Hypothalamus (tissue), 51 donors: ENCODE measurements at places on chromosomes 12 and 14.
A peak's percentile ranks its signal among the peaks of the same experiment; 100 is the strongest.

DNA sequence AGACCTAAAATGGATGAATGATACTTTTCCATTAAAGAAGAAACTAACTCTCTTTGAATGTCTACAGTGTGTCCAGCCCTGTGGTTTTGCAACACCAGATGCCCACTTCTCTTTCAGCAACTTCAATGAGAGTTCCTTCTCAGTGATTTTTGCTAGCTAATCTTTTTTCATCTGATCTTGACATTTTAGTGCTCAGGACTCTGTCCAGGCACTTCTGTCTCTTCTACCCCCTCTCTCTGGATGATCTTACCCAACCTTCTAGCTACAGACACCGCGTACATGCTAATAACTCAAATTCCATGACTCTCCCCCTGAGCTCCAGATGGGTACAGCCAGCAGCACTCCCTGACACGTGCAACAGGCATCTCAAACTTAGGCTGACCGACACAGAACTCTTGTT is 161.1 kb upstream of the FOXN3 start:
- DNase-seq: no peak

DNA sequence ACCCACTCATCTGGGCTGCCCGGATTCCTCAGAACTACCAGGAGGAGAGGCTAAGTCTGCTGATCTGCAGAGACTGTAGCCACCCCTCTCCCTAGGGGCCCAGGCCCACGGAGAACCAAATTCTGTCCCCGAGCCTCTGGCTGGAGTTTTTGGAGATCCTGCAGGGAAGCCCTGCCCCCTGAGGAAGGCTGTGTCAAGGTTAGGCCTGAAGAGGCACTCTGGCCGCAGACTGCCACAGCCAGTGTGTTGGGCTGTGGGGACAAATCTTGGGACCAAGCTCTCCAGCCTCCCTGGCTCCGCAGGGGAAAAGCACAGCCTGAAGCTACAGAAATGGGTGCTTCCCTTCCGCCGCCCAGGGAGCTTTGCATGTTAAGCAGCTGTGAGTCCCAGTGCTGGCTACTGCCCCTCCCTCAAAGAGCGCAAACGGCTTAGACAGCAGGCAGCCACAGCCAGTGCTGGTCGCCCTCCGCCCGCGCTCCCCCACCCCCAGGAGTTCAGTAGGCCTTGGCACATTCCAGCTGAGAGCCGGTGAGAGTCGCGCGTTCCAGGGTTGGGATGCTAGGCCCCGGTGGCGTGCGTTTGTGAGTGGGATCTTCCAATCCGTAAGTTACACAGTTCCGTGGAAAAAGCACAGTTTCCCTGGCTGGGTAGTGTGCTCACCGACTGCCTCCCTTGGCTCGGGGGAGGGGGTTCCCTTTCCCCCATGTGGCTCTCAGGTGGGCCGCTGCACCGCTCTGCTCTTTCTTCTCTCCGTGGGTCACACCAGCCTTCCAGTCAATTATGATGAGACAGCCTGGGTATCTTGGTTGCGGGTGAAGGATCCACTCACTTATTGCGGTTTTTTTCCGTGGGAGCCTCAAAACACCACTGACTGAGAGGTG is 13.2 kb downstream of the CLEC4E start:
- no peak for DNase-seq

DNA sequence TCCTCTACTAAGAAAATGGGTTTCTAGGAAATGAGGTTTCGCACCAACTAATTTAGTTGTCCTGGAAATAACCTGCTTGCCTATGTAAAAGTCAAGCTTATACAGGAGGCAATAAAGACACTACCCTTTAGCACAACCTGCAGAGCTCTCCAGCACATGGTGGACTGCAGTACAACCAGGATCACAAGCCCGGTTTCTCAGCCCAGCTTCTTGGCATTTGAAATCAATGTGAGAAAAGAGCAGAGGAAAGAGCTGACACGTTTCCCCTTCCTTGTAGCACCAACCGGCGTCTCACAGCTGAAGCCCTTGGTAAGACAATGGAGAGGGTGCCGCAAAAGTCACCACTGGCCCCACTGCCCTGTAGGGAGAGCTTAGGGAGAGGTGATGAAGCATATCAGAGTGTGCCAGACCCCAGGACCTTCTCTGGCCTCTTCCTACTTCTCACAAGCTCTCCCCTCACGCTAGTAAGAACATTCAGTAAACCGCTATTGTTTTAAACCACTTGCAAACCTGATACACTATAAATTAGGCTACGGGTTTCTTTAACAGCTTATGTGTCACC is 8.6 kb downstream of the SPTLC2 start:
- DNase-seq: no peak

GRCh38 chr12:124381456-124382296 is 86.8 kb downstream of the RFLNA start:
- peak; percentile 40 for DNase-seq

GRCh38 chr12:98595243-98595988 is 1.9 kb downstream of the SLC25A3 start:
- no peak for DNase-seq

DNA sequence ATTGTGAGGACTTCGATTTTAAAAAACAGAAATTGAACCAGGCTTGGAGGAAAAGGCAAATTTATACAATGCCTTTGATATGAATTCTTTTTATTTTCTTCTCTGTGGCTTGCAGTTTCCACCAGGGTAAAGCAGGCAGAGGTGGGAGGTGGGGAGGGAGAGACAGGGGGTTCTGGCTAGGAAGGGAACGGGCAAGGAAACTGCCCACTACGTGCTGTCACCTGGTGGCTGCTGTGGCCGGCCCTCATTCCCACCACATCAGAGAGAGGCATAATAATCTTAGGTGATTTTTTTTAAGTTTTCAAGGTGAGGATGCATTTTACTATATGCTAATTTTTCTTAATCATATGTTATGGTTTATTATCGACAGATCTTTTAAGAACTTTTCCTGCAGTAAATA is 145.8 kb downstream of the CACNA1C start:
- no peak for DNase-seq

DNA sequence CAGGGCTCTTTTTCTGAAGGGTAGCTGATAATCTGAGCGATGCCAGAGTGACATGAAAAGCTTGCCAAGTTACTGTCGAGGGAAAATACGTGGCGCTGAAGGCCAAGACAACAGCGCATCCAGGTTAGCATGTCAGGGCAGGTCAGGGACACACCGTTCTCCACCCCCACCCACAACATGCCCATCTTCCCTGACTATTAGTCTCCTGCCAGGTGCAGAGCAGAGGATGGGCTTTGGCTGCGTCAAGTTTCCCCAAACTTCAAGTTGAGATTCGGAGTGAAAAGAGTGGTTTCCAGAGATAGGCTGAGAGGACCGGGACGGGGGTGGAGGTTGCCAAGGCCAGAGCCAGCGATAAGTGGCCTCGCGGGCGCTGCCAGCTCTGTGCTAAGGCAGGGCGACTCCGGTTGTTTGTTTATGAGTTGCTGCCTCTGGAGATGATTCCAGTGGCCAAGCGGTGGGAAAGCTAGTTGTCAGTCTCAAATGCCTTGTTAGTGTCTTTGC is 1.7 kb downstream of the TRHDE start:
- DNase-seq: no peak

GRCh38 chr12:67989184-67989920 is at the start of gene IFNG-AS1:
TSS of gene IFNG-AS1 (plus strand) at chr12:67989447.
- DNase-seq: no peak

GRCh38 chr14:54691525-54692283 is 124.8 kb downstream of the SAMD4A start:
- peak; percentile 72 for DNase-seq

DNA sequence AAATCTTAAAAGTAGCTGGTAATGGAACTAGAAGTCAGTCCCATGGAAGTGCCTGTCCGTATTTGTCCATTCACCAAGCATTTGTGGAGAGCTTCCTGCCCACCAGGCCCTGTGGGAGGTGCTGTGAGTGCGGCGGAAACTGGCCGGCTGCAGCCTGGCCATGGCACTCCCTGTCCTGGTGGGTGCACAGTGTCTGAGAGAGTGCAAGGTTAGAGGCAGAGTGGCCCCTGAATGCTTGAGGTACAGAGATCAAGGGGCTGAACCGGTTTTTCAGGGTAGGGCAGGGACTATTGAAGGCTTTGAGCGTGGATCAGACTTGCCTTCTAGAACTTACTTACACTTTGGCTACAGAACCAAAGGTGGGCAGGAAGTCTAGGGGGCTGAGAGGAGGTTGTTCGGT is 92.9 kb downstream of the ESR2 start:
- no peak for DNase-seq

GRCh38 chr12:96571101-96571862 is 81.9 kb downstream of the CFAP54 start:
- no peak for DNase-seq

- no peak for DNase-seq
Measured at GRCh38 chr12:123671876-123672275, 963 bp downstream of the TCTN2 start.
